NCI-H2081 treated with DMSO at 0.1 percent for 48 hours (cell line): ENCODE measurements at places on chromosomes 5 and 9.

DNA sequence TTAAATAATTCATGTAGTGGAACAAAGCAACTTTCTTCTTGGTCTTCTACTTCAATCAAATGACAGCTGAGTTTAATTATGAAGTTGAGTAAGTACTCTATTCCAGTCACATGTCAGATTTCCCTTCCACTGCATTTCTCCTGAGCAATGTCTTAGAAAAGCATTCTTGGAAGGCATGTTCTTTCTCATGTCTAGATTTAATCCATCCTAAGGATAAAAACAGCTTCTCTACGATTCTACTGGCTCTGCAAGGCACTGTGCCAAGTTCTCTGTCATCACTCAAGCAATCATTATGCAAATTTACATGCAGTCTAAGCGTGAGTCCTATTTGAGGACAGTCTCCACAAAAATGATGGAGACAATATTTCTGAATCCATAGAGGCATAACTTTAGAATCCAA lies 142.4 kb downstream of the YIPF5 start:
- no peak for DNase-seq

DNA sequence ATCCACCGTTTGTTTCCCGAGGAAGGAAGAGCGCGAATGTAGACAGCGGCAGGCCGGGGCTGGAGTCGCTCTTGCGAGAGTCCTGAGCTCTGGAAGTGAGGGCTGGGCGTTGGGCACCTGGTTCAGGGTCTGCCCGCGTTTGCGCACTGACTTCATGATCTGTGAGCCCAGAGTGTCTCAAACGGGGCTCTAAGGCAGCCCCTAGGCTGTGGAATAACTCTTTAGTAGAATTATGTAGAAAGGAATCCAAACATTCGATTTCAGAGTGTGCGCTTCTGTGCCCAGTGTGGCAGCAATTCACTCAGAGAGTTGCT lies 478 bp upstream of the GGTA1 start:
- DNase-seq = no peak

- DNase-seq = no peak
Observed at GRCh38 chr5:180669661-180670060, 20.3 kb upstream of the FLT4 start.

DNA sequence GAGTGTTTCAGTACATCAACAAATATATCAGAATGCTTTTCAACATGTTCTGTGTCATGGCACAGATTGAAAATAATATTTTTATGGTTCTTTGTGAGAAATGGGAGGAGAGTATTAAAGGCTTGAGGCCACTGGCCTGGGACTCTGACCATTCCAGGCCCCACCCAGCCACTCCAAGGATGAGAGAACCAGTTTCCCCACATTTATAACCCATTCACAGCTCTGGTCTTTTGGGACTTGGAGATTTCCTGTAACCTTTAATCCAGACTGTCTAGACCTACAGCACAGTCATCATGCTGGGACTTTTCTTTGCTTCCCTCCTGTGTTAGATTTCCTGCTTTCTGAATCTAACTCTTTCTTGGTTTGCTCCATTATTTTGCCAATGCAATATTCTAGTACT lies 389.6 kb downstream of the KIAA0825 start:
- no peak for DNase-seq
